ENCODE measurements at places on chromosomes 5 and 9.

GRCh38 chr5:24823625-24824024 lies 178.8 kb upstream of the CDH10 start:
- no peak for DNase-seq

- no peak for DNase-seq
Observed at GRCh38 chr5:78794693-78795215, 146.2 kb upstream of the LHFPL2 start.

DNA sequence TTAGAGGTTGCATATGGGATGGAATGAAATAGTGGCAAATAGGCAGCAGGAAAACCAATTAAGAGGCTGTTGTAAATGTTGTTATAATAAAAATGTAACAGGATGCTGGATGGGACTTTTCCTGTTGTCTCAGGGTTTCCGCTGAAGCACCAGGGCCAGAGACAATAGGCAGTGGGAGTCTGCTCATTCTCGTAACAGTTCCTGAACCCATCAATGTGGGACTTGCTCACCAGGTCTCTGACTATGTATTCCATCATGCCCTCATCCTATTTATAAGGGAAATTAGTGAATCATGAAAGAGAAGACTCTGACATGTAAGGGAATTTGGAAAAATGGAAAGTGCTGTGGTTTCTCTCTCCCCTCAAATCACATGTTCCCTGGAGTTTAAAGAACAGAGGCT lies 23.5 kb upstream of the SSBP2 start:
- no peak for DNase-seq

GRCh38 chr5:134846641-134846960 lies 833 bp downstream of the C5orf24 start:
- DNase-seq = no peak

- no peak for DNase-seq
Observed at GRCh38 chr5:130529511-130530485, 625.5 kb downstream of the CHSY3 start.

- no peak for DNase-seq
Observed at GRCh38 chr9:90629991-90630390, 12.6 kb downstream of the DIRAS2 start.

GRCh38 chr9:38226491-38226951 lies 157.5 kb upstream of the SHB start:
- no peak for DNase-seq

DNA sequence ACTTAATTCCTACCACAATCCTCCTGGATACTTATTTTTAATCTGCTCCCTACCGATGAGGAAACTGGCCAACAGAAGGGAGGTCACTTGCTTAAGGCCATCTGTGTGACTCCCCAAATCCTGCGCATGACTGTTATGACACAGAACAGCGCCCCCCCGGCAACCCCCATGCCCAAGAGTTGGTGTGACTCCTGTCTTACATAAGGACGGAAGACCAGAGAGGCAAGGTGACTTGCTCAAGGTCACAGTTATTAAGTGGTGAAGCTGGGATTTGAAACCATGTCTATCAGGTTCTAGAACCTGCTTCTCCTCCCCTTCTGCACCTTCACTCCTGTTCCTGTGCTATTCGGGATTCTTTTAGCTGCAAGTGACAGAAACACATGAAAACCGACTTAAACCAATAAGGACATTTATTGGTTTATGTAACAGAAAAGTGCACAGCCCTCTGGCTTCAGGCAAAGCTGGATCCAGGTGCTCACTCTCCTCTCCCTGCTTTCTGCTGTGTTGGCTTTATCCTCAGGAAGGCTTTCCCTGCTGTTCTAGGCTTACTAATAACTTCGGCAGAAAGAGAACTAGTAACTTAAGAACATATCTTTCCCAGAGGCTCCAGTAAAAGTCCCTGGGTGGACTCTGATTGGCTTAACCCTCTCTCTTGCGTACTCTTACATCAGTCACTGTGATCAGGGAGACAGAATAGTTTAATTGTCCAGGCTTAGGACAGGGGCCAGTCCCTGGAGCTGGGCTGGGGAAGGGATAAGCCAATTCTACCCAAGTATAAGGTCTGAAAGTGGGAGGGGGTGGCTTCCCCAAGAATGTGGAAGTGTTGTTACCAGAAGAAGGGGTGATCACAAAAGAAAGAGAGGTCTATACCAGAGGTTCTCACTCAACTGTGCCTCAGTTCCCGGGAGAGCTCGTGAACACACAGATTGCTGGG lies 43.7 kb downstream of the FGF18 start:
- DNase-seq = no peak

- DNase-seq = no peak
Observed at GRCh38 chr5:143472576-143472975, 69.1 kb upstream of the NR3C1 start.

- DNase-seq = no peak
Observed at GRCh38 chr5:42719034-42719433, 37.6 kb upstream of the CCDC152 start.

- DNase-seq = no peak
Observed at GRCh38 chr5:170737591-170737990, 45.9 kb upstream of the GABRP start.

GRCh38 chr9:84490206-84490841 lies 149.8 kb upstream of the SLC28A3 start:
- DNase-seq = no peak

DNA sequence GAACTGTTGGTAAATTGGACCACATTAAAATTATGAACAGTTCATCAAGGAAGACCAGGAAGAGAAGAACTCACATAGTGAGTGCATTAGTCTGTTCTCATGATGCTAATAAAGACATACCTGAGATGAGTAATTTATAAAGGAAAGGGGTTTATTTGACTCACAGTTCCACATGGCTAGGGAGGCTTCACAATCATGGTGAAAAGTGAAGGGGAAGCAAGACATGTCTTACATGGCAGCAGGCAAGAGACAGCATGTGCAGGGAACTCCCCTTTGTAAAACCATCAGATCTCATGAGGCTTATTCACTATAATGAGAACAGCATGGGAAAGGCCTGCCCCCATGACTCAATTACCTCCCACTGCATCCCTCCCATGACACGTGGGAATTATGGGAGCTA lies 135.9 kb upstream of the MAN2A1 start:
- DNase-seq = no peak

DNA sequence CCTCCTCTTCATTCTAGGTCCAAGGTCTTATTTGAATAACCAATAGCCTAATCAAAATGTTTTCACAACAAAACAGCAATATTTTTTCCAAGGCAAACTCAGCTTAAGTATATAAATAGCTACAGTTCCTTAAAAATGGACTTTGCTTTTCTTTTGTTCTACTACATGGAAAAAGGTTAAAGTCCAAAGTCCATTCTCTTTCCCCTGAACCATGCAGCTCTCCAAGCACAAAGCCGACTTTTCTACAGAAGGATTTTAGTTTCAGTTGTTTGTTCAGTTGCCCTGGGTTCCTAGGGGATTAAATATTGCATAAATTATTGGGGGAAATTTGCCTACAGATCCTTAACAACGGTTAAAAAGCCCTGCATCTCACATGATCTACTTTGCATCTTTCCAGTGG lies 677.0 kb upstream of the KLF4 start:
- DNase-seq = no peak

GRCh38 chr5:128380337-128380736 lies 157.7 kb downstream of the FBN2 start:
- no peak for DNase-seq

Measured in stimulated activated CD8-positive, alpha-beta memory T cell treated with anti-CD3 and anti-CD28 coated beads, Interleukin-4, amount 100 ng/mL, for 1 hour (primary cell).